Left renal pelvis (tissue), 4 donors: ENCODE measurements at places on chromosomes 11 and 22.

- DNase-seq, result no peak
Measured at GRCh38 chr11:122666743-122667142, 11.2 kb downstream of the UBASH3B start.

- DNase-seq, result peak; percentile 73
Measured at GRCh38 chr11:68257477-68258362, 14.1 kb downstream of the C11orf24 start.

DNA sequence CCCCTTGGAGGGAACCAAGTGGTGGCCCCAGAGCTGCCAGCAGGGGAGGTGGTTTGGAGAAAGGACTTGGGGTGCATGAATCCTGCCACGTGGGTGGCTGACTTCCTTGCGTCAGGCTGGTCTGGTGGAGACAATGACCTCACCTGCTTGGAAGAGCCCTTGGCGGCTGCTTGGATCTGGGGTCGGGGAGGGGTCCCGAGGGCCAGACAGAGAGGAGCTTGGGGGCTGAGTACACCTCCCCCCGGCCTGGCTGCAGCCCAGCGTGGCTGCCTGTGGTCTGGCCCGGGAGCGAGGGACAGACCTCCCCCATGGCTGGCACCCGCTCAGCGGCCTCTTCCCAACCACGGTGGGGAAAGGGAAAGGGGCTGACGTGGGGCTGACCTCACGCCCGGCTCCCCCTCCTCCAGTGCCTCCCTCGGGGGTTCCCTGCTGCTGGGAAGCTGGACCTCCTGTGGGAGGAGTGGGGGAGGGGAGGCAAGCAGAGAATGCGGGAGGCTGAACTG lies 13.8 kb downstream of the LIF start:
- DNase-seq, result no peak

- no peak for DNase-seq
Measured at GRCh38 chr11:108886660-108887009, 221.8 kb downstream of the DDX10 start.

DNA sequence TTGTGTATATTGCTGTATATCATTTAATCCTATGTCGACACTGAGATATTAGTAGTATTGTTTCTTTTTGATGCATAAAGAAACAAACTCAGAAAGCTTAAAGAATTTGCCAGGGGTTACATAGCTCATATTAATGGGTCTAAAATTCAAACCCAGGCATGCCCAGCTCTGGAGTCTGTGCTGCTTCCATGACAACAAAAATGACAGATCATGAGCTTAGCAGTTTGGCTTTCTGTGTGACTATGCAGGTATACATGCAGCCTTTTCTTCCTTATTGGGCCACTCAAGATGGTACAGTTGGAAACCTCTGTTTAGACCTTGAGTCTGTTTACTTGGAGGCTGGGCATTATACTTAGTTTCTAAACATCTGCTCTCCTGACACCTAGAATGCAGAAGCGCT lies 220.5 kb upstream of the TENM4 start:
- no peak for DNase-seq

GRCh38 chr11:65790902-65791650 lies 4.2 kb downstream of the OVOL1 start:
- DNase-seq, result no peak

DNA sequence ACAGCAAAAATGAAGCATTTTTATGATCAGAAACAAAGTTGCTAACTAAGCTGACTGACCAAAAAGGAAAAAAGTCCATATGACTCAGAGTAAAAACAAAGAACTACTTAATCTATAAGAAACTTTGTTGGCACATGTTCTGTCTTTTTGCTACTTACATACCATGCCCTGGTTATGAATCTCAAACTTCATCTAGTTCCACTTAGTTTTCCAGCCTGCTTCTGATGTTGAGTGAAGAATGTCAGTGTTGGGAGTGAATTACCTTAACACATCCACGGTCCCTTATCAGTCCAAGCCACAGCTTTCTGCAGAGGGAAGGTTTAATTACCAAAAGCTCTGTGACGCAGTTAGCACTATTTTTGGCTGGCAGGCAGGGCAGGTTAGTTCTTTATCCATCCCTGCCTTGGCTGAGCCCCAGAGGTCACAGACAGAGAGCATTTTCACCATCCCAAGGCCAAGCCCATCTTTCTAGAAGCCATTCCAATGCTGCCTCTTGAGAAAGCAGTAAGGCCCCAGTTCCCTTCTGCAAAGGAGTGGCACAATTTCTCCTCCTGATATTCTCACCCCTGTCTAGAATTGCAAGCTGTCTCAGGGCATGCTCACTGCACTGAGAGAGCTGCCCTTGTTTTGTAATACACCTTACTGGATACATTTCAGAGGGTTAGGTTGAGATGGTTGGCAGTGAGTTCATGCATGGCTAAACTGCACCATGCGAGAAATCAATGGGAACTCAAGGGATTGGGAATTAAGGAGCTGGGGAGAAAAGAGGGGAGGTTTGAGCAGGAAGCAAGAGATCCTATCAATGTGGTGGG lies 67.1 kb downstream of the SLC1A2 start:
- no peak for DNase-seq

DNA sequence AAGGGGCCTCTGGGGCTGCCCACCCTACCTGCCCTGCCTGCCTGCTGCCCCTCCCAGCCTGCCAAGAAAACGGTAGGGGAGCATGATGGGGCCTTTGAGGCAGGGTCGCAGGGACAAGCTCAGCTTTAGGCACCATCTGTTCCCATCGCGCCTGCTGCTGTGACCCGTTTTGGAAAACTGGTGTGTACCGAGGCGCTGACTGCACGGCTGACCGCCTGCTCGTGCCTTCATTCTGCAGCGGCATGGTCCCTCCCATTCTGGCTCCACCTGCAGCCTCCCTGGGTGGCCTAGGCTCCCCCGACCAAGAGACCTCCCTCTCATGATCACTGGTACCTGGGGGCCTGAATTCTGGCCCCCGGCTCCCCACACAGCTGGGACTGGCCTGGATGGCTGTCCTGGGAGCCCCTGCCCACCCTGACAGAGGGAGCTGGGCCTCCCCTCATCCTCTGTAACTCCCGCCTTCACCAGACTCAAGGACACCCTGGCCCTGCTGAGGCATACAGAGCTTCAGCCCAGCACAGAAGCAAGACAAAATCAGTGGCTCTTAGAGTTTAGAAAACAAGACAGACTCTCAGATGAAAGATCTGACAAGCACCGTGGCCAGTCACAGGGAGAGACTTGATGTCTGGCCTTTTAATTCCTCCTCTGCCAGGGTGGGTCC lies 6.5 kb upstream of the MYRF start:
- no peak for DNase-seq

DNA sequence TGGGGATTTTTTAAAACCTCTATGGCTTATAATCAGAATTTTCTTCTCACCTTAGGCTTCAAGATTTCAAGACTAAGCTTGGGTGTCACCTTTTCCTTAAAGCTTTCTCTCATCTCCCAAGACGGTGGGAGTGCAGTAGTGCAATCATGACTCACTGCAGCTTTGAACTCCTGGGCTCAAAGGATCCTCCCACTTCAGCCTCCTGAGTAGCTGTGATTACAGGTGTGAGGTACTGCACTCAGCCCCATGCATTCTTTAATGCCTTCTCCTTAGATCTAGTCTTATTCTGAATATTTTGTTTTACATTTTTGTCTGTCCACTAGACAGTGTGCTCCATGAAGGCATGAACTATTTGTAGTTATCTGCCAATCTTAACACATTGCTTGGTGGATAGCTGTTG lies 55.7 kb upstream of the FAT3 start:
- no peak for DNase-seq

DNA sequence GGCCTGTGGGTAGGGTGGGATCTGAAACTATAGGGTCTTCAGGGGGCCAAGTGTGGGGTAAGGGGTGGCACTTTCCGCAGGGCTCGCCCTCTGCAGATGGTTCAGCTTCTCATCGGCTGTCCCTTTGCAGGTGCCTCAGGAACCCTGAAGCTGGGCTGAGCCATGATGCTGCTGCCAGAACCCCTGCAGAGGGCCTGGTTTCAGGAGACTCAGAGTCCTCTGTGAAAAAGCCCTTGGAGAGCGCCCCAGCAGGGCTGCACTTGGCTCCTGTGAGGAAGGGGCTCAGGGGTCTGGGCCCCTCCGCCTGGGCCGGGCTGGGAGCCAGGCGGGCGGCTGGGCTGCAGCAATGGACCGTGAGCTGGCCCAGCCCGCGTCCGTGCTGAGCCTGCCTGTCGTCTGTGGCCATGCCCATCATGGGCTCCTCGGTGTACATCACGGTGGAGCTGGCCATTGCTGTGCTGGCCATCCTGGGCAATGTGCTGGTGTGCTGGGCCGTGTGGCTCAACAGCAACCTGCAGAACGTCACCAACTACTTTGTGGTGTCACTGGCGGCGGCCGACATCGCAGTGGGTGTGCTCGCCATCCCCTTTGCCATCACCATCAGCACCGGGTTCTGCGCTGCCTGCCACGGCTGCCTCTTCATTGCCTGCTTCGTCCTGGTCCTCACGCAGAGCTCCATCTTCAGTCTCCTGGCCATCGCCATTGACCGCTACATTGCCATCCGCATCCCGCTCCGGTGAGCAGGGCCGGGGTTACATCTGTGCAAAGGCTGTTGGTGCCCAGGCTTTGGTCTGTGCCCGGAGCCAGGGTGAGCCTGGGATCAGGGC lies 5.8 kb downstream of the ADORA2A start:
- DNase-seq, result no peak

DNA sequence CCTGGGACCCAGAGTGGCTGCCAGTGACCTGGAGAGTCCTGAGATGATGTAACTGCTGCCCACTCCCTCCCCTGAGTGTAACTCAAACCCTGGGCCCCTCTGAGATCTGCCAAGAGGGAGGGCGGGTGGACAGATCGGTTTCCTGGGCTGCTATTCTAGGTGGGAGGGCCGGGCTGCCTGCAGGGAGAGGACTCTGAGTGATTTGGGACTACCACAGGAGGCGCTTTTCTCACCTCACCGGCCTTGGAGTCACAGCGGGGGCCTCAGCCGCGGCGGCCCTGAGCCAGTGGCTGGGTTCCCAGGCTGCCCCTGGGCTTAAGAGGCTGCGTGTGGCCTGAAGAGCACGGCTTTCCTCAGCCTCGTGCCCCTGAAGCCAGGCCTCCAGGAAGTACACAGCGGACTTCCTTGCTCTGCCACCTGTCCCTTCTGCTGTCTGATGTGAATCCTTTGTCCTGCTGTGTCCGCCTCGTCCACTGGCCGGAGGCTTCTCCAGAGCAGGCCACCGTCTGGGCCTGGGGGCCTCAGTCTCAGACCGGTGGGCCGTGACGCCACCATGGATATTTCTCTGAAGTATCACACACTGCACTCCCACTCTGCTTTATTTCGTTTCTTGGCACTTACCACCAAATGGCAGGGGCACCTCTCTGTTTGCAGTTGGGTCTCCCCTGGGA lies 11.5 kb downstream of the RELT start:
- no peak for DNase-seq
